ENCODE measurements at places on chromosomes 7 and 10. TPM values are rescaled to one million over a fixed set of nuclear protein-coding genes. Genes with fewer than 3 reads are reported as not detected.

DNA sequence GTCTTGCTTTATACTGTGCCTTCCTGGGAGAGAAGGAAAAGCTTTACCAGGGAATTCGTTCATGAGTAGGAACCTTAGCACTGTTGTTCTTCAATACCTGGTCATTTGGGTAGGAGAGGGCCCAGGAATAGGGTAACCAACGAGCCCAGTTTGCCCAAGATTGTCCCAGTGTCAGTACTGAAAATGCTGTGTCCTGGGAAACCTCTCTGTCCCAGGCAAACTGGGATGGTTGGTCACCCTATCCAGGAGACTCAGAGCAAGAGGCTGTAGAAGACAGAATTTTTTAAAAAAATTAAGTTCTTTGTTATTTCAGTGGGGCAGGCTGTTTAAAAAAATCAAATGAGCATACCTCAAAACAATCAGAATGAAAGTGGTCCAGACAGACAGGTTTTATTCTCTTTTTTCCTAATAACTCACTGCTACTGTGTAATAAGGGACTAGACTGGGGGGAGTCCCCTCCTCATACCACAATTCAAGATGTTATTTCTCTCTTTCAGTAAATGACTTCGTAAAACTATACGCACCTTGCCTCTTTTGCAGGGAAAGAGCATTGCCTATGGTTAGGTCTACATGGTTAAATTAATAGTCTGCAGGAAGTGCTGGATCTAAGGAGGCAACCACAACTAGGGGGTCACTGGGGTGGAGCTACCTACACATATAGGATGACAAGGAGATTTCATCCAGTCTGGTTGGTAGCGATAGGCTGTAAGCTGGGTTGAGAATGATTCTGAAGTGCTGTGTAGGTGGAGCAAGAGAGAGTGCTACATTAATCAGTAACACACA, 41.1 kb upstream of the FAM133B start:
- no peak for DNase-seq

DNA sequence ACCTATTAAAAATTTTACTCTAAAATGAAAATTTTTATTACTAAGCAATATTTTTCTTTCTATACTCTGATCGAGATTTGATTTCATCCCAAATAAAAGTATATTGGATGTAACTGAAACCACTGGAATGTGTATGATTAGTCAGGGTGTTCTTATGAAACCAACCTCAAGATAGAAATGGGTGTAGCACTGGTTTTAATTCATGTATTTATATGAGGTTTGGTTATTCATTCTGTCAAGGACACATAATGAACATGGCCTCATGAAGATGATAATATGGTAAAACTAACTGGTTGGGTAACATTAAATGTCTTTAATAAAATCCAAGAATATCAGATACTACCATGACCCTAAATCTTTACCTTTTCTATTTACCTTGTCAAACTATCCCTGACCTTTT, 197.7 kb downstream of the SEMA3A start:
- DNase-seq = no peak

DNA sequence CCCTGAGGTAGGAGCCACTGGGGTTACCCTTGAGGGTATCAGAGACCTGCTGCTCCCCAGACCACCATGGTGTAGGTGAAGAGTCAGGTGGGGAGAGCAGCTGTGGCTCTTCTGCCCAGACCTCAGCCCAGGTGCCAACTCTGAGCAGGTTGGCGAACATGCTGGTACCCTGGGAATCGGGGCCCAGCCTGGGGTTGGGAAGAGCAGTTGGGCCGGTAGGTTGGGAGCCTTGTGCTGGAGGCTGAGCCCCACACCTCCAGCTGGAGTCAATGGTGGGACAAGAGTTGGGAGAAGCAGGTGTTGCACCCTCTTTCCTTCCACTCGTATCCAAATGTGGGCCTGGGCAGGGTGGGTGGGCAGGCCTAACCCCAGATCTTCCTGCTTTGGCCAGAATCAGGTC, 114.5 kb downstream of the CDH23 start:
- DNase-seq = no peak

- DNase-seq = no peak
Observed at GRCh38 chr7:102050864-102051460, 233.5 kb downstream of the CUX1 start.

SKIDA1 gene
- polyA plus RNA-seq = 4.6 TPM

TMEM213 gene
- polyA plus RNA-seq = 0.92 TPM
